ENCODE measurements at places on chromosomes 7 and 10. TPM values are rescaled to one million over a fixed set of nuclear protein-coding genes. Genes with fewer than 3 reads are reported as not detected.

SNCG gene
- total RNA-seq: 29.1 TPM

ZNF282 gene
- 20.1 TPM for total RNA-seq

OR2A12 gene
- not detected for total RNA-seq

SLC29A4 gene
- 18.7 TPM for total RNA-seq

CCL24 gene
- not detected for total RNA-seq

CLDN15 gene
- total RNA-seq: 4.2 TPM

SLC26A5 gene
- total RNA-seq: 0.46 TPM

SGPL1 gene
- 43.1 TPM for total RNA-seq

GIMAP2 gene
- 6.7 TPM for total RNA-seq

MAGI2 gene
- total RNA-seq: 118 TPM

BLNK gene
- total RNA-seq: 0.23 TPM

ELMO1 gene
- 84.7 TPM for total RNA-seq

SFXN2 gene
- total RNA-seq: 7.6 TPM

GDF2 gene
- 0.23 TPM for total RNA-seq

AKR1C8 gene
- total RNA-seq: not detected

MYO1G gene
- total RNA-seq: 0.46 TPM

CYP3A7 gene
- not detected for total RNA-seq

ZDHHC4 gene
- total RNA-seq: 79.1 TPM

INHBA gene
- 12.7 TPM for total RNA-seq

ACSM6 gene
- not detected for total RNA-seq

PTPN20 gene
- total RNA-seq: 34.8 TPM

OR6B1 gene
- not detected for total RNA-seq

CCSER2 gene
- 99.2 TPM for total RNA-seq

POLR3A gene
- total RNA-seq: 39.2 TPM

CPEB3 gene
- total RNA-seq: 46.8 TPM

TAS2R5 gene
- total RNA-seq: 1.8 TPM

C10orf62 gene
- total RNA-seq: 0.23 TPM

ABCB4 gene
- 2.3 TPM for total RNA-seq

CYP2W1 gene
- total RNA-seq: not detected

UFSP1 gene
- 3.7 TPM for total RNA-seq

HECW1 gene
- total RNA-seq: 48.0 TPM

Measured in diencephalon (tissue), 1 donor.